ENCODE measurements at places on chromosomes 5 and 9.

- no peaks in the 10 kb centered on the region for H3K4me1 ChIP-seq
- H3K27me3 ChIP-seq: peaks cover 18% of the 10 kb centered on the region
- H3K4me3 ChIP-seq: no peak overlapping the region
- no peaks in the 10 kb centered on the region for H3K36me3 ChIP-seq
- DNase-seq: no peak
These were observed 69.4 kb upstream of the MEF2C start for GRCh38 chr5:88952344-88952743.

GRCh38 chr9:84875193-84875592 is 205.7 kb downstream of the NTRK2 start:
- DNase-seq: no peak
- H3K4me3 ChIP-seq: no peak overlapping the region
- H3K27me3 ChIP-seq: no peaks in the 10 kb centered on the region
- H3K4me1 ChIP-seq: peaks cover 1% of the 10 kb centered on the region
- no peaks in the 10 kb centered on the region for H3K36me3 ChIP-seq

DNA sequence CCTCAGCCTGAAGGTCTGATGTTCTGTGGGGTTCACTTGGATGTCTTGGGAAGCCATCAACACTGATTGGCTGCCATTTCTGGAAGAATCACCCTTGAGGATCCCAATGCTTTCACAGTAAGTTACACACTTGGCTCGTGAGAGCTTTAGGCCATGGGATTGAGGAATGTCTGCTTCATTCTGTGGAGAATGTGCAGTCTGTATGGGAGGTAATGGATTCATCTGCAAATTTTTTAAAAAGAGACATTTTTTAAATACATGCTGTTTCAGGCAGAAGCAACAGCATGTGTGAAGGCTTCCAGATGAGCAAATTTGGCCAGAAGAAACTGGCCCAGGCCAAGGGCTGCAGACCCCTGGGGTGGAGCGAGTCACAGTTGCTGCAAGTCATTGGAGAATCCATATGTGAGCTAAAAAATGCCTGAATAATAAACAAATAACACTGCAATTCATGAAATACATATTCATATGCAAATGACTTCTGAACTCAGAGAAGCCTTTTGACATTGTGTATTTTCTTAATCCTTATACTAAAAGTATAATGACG is 146.3 kb upstream of the RASEF start:
- peaks cover 7% of the 10 kb centered on the region for H3K27me3 ChIP-seq
- no peak overlapping the region for H3K4me3 ChIP-seq
- H3K27ac ChIP-seq: no peak overlapping the region
- H3K4me1 ChIP-seq: peaks cover 3% of the 10 kb centered on the region
- no peak for DNase-seq

DNA sequence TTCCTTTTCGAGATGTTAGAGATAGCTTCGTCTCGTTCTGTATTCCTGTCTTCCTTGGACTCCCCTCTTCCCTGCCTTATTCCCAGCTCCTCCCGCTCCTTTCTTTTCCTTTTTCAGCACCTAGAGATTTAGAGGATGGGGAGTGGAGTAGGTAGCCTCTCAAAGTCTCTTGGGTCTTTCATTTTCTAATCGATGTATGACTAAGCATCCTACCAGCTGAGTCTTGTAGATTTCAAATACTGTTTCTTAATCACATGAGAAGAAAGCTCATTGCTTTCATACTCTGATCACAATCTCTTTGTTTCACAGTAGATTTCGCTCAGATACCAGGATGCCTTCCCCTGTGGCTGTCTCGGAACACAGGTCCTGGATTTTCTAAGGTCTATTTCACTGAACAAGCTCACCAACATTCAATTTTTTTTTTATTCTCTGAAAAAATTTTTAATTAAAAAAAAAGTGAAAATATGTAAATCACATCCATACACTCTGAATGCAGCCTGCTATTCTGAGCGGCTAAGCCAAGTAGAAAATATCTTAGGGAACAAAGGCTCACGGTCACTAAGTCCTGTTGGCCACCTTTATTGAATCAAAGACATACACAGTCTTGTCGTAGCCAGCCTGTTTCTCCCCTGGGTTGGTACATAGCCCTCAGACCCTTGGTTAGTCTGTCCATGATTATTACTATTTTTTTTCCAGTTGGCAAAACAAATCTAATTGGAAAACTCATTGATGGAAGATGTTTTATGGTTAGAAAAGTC is 413.8 kb downstream of the KDM4C start:
- no peak for DNase-seq
- no peak overlapping the region for H3K27ac ChIP-seq
- peaks cover 37% of the 10 kb centered on the region for H3K36me3 ChIP-seq
- no peak overlapping the region for H3K4me3 ChIP-seq

GRCh38 chr9:135993765-135994500 is 32.8 kb upstream of the UBAC1 start:
- H3K27me3 ChIP-seq: no peaks in the 10 kb centered on the region
- peaks cover 2% of the 10 kb centered on the region for H3K4me1 ChIP-seq
- no peak overlapping the region for H3K4me3 ChIP-seq
- no peak overlapping the region for H3K27ac ChIP-seq
- DNase-seq: no peak
- no peaks in the 10 kb centered on the region for H3K36me3 ChIP-seq

- peaks cover 2% of the 10 kb centered on the region for H3K4me1 ChIP-seq
- H3K4me3 ChIP-seq: no peak overlapping the region
- peaks cover 11% of the 10 kb centered on the region for H3K27me3 ChIP-seq
- no peaks in the 10 kb centered on the region for H3K36me3 ChIP-seq
- DNase-seq: no peak
These were observed 244.5 kb downstream of the EFNA5 start for GRCh38 chr5:107426209-107426608.

DNA sequence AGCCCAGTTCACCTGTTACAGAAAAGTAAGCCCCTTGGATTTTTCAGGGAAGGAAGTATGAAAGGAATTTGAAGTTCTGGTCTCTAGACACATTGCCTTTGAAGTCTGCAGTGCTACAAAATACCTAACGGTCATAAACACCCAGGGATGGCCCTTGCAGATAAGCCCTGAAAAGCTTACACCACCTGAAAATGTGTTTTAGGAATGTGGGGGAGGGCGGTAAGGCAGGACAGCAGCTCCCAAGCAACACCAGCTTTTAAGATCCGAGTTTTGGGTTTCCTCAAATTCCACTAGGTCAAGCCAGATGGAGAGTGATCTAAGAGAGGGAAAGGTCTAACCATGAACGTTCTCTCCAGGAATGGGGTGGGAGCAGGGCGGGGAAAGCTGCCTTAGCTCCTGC is 114.1 kb upstream of the PANK3 start:
- H3K36me3 ChIP-seq: no peaks in the 10 kb centered on the region
- no peak for DNase-seq
- H3K27me3 ChIP-seq: no peaks in the 10 kb centered on the region
- H3K4me3 ChIP-seq: no peak overlapping the region

DNA sequence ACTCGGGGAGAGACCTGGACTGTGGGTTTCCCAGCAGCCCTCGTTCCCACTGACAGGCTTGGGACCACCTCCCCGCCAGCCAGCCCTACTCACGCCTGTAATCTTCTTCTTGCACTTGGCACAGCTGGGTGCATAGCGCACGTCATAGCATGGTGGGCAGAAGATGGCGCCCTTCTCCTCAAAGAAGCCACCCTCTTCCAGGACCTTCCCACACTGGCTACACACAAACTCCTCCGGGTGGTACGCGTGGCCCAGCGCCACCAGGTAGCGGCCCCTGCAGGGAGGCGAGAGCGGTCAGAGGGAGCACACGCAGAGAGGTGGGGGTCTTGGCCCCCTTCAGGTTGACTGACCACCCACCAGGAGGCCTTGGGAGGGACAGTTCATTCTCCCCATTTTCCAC is 9.4 kb downstream of the PDLIM7 start:
- peaks cover 2% of the 10 kb centered on the region for H3K4me1 ChIP-seq
- H3K27me3 ChIP-seq: no peaks in the 10 kb centered on the region
- no peak overlapping the region for H3K4me3 ChIP-seq
- DNase-seq: no peak
- H3K36me3 ChIP-seq: peaks cover 56% of the 10 kb centered on the region

GRCh38 chr5:6819521-6819920 is 106.3 kb downstream of the TENT4A start:
- peaks cover 28% of the 10 kb centered on the region for H3K27me3 ChIP-seq
- DNase-seq: no peak
- H3K4me3 ChIP-seq: no peak overlapping the region
- no peak overlapping the region for H3K27ac ChIP-seq

DNA sequence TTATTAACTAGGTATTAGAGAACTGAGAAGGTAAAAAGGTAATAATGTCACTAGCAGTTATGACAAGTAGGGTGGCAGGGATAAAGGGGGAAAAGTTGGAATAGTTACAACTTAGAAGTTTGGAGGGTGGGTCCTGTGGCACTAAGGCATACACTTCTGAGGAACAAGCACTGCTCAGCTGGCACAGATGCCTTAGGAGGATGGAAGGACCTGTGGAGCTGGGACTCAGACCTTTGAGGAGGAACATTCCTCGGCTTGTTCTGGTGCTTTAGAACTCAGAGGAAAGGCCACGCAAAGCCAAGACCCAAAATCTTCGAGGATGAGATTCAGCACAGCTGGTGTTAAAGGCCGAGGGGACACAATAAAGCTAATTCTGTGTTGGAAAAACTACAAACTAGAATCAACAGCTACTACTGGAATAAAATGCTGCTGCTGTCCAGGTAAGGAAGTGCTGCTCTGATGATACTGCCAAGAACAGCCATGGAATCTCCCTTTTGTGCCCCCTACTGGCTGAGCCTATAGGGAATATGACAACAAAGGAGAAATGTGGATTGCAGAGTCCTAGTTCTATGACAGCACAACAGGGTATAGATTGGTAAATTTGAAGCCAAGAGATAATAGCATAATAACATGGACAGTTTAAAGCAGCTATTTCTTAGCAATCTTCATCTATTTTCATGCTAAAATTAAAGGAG is 126.7 kb downstream of the SLC25A46 start:
- H3K4me3 ChIP-seq: no peak overlapping the region
- H3K36me3 ChIP-seq: no peaks in the 10 kb centered on the region
- H3K4me1 ChIP-seq: no peaks in the 10 kb centered on the region
- no peak for DNase-seq

- H3K4me1 ChIP-seq: no peaks in the 10 kb centered on the region
- no peaks in the 10 kb centered on the region for H3K36me3 ChIP-seq
- no peak for DNase-seq
These were observed 36.1 kb downstream of the LHFPL2 start for GRCh38 chr5:78612227-78613150.

DNA sequence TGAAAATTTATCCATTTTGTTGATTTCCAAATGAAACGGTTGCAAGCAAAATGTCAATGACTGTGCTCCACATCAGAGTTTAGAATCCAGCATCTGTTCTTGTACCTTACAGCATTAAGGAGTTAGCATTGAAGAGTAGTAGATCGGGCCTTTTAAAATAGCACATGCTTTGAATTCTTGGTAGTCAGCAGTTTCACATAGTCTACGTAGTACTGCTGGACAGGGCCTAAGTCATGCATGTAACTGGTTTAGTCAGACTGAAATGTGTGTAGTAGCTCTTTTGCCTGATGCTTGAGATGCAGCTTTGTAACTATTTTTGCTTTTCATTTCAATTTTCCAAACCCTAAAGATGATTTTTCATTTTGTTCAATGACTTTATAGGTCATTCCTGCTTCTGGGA is 19.8 kb downstream of the LECT2 start:
- H3K27me3 ChIP-seq: peaks cover 48% of the 10 kb centered on the region
- no peak for DNase-seq
- no peaks in the 10 kb centered on the region for H3K4me1 ChIP-seq
- H3K27ac ChIP-seq: no peak overlapping the region
- no peaks in the 10 kb centered on the region for H3K36me3 ChIP-seq

DNA sequence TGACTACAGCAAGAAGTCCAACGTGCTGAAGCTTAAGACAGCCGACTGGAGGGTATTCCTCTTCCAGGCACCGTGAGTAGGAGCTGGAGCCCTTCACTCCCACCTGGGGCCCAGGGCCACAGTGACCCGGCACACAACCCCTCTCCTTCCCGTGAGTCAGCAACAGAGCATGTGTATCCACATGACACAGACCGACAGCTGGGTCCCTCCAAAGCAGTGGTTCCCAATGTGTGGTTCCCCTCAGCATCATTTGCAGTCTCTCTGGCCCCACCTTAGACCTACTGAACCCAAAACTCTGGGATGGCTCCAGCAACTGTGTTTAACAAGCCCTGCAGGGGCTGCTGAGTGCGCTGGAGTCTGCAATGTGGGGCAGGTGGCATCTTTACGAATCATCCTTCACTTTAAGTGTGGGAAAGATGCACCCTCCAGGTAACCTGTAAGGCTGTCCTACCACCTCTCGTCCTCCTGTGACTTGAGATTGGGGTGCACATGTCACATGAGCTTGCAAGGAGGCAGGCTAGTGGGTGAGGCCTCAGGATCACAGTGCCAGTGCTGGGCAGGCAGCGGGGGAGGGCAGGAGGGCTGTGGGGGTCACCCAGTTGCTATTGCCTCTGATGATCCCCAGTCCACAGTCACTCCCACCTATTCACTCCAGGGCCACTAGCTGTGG is 42.2 kb downstream of the PSD2 start:
- no peak for DNase-seq
- H3K27me3 ChIP-seq: peaks cover 17% of the 10 kb centered on the region
- no peak overlapping the region for H3K4me3 ChIP-seq
- H3K36me3 ChIP-seq: no peaks in the 10 kb centered on the region
- H3K27ac ChIP-seq: no peak overlapping the region

DNA sequence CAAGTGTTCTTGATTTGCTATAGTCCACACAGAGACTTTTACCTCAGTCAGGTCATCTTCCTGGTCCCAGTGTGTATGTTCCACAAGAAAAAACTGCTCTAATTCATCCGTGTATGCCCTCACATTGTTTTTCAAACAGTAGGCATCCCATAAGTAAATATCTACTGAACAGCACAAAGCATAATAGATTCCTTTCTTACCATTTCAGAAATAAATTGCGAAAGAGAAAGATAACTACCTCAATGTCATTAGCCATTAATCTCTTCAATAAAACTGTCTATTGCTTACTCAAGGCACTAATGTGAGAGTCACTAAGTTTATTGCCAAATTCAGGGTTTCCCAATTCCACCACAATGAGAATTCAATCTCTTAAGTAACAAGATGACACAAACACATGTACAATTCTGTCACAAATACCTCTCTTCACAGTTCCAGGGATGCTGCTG is 9.6 kb downstream of the FBXW2 start:
- H3K4me1 ChIP-seq: peaks cover 28% of the 10 kb centered on the region
- DNase-seq: no peak
- H3K27ac ChIP-seq: no peak overlapping the region
- H3K4me3 ChIP-seq: no peak overlapping the region

DNA sequence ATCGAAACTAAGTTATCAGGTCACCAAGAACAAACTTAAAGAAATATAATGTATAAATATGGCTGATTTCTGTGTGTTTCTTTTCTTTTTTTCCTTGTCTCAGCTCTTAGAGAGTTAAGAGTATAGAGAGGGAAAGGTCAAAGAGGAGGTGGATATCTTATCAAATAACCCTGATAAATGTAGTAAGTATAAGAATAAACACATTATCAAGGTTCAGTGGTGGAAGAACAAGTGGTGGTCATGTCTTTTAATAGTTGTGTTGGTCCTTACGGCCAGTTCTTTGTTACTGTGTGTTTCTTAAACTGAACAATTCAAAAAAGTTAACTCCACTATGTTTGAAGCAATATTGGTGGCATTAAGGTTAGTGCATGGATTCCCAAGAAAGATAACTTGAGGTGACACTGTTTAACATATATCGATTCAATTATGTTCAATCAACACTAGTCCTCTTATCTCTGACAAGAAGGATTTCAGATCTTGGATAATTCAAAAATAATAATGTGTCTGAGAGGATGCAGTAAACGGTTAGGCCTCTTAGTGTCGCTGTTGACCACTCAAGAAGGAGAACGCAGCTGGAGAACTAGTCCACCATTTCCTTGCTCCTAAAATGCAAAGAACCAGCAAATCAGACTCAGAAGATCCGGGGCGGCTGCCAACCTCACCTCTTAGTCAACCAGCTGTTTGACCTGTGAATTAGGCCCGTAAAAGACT is at the start of gene PCDHGA3:
TSS of gene PCDHGA3 (plus strand) at position 588 of the 711 bp plus-strand sequence. CDS start 205 bp downstream, outside the sequence.
- H3K27ac ChIP-seq: no peak within 1 kb of the TSS
- peaks cover 15% of the 10 kb centered on the region for H3K27me3 ChIP-seq
- no peaks in the 10 kb centered on the region for H3K36me3 ChIP-seq
- H3K4me3 ChIP-seq: peak within 1 kb of the TSS; percentile 61

All from activated T-helper 2 cell treated with anti-CD3 and anti-CD28 coated beads, Interferon-gamma antibody, Interleukin-2, Interleukin-4, amounts not matched to agents 10 μg/mL and 5 μg/mL and 100 μg/mL, durations not matched to agents 14 hours and 24 hours and 36 hours (primary cell).